Activated naive CD4-positive, alpha-beta T cell treated with anti-CD3 and anti-CD28 coated beads, Interleukin-2, amount 10 ng/mL, durations not matched to agents 7 days and 5 days (primary cell): ENCODE measurements at places on chromosomes 1 and 21.
A peak's percentile ranks its signal among the peaks of the same experiment; 100 is the strongest.

GRCh38 chr21:41960386-41960785 lies 6.6 kb upstream of the C2CD2 start:
- DNase-seq: no peak

DNA sequence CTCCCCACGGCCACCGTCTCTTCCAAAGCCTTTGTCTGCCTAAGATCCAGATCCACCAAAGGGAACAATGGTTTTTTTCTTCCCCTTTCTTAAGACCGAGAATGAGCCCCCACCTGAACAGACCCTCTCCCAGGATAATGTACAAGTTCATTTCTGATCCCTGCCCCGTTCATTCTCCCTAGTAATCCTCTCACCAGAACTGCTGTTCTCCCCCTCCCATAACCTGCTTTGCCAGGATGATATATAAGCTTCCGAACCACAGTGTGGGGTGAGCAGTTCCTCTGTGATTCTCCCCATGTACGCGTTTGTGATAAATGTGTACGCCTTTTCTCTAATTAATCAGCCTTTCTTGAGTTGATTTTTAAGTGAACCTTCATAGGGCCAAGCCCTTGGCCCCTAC lies 4.9 kb downstream of the RD3 start:
- no peak for DNase-seq

- DNase-seq: no peak
These were observed 17.0 kb downstream of the CITED4 start for GRCh38 chr1:40844887-40845878.

GRCh38 chr1:235336903-235337302 lies 8.5 kb downstream of the GGPS1 start:
- DNase-seq: peak; percentile 57

GRCh38 chr1:80441664-80442063 lies 1359.1 kb upstream of the ADGRL2 start:
- DNase-seq: no peak

GRCh38 chr1:15328351-15329103 lies 81.2 kb upstream of the EFHD2 start:
- no peak for DNase-seq

GRCh38 chr1:224894915-224895314 lies 34.6 kb upstream of the DNAH14 start:
- no peak for DNase-seq

DNA sequence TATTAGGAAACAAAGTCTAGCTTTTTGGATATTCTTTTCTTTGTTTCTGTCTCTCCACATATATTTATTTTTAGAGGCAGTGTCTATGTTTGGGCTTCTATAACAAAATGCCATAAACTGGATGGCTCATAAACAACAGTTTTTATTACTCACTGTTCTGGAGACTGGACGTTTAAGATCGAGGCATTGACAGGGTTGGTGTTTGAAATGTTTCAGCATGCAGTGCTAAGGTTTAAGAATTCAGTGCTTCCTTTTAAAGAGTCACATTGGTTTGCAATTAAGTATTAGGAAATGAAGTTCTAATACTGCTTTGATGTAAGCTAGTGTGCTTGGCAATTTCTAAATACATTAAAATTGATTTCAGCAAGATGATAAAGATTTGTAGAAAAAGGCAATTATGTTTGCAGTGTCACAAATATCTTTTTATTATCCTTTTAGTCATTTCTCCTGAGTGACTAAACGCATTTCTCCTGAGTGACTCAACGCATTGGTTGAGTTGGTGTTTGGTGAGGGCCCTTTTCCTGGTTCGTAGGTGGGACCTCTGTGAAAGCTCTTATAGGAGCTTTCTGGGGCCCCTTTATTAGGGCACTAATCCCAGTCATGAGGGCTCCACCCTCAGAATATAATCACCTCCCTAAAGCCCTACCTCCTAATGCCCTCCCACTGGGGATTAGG lies 317.0 kb downstream of the USP25 start:
- DNase-seq: no peak

GRCh38 chr1:216896146-216896545 lies 172.9 kb upstream of the ESRRG start:
- DNase-seq: no peak

DNA sequence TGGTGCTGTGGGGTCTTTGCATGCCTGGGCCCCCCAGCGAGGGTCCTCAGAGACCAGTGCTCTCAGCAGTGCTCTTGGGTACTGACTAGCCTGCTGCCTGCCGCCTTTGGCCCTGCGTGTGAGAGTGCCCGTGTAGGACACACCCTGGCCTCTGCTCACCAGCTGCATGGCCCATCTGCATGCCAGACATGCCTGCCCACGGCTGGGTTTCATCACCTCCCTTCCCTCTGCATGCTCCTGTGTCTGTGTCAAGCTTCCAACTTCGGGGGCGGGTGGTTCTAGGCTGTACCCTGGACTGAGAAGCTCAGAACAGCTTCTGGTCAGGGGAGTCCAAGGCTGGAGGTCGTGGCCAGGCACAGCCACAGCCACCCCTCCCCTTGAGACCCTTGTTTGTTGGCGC lies 56.9 kb downstream of the PTPRF start:
- DNase-seq: no peak

DNA sequence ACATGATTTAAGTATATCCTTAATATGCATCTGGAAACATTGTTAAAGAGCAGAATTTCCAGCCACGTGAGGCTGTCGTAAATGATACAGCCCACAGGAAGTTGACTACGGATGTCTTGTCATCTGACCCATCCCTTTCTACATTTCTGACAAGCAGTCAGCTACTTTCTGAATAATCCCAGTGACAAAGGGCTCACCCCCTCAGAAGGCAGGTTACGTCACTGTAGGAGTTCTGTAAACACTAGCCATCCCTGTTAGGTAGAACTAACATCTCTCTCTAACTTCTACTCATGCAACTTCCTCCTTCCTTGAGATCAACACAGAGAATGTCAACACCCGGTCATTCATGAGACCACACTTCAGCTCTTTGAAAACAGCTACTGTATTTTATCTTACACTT lies 259.2 kb downstream of the GREM2 start:
- no peak for DNase-seq

GRCh38 chr1:168520052-168520751 lies 23.6 kb downstream of the XCL2 start:
- peak; percentile 54 for DNase-seq

GRCh38 chr1:55447488-55447887 lies 232.3 kb upstream of the USP24 start:
- DNase-seq: no peak

DNA sequence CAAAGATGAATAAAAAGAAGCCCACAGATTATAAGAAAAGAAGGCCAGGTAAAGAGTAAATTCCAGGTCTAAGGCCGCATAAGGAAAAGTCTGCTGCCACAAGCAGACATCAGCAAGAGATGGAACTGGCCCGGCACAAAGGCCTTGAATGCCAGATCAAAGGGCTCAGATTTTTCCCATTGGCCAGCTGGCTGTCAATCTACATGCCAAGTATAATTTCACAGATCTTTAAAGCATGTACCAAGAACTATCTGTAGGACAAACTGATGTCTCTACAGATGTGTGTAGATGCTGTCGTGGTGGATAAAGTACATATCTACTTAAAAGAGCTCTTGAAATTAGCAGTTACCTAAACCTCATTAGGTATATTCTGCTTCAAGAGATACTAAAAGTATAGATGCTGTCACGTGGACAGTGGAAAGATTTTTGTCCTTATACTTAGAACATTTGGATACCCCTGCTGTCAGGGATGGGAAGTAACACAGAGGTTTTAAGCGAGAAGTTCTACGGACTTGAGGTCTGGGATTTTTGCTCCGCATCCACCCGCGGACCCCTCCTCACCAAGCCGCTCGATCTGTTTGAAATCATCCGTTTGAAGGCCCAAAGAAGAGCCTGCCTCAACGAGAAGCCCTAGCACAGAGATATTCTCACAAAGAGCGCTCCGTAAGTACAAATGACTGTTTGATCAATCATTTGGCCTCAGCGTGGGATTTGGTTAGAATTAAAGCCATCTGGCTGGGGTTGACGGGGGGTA lies 10.1 kb downstream of the GLIS1 start:
- DNase-seq: no peak

- peak; percentile 52 for DNase-seq
These were observed 1.3 kb downstream of the DYRK1A start for GRCh38 chr21:37367703-37368540.
